HuH-7 (cell line): ENCODE measurements at places on chromosomes 4 and X.

GRCh38 chrX:112751076-112751475 is 71.3 kb upstream of the LHFPL1 start:
- DNase-seq = no peak

- DNase-seq = no peak
These were observed 15.2 kb downstream of the ATP8A1 start for GRCh38 chr4:42641656-42642055.

GRCh38 chrX:63884821-63885790 is 100.1 kb upstream of the ARHGEF9 start:
- no peak for DNase-seq

DNA sequence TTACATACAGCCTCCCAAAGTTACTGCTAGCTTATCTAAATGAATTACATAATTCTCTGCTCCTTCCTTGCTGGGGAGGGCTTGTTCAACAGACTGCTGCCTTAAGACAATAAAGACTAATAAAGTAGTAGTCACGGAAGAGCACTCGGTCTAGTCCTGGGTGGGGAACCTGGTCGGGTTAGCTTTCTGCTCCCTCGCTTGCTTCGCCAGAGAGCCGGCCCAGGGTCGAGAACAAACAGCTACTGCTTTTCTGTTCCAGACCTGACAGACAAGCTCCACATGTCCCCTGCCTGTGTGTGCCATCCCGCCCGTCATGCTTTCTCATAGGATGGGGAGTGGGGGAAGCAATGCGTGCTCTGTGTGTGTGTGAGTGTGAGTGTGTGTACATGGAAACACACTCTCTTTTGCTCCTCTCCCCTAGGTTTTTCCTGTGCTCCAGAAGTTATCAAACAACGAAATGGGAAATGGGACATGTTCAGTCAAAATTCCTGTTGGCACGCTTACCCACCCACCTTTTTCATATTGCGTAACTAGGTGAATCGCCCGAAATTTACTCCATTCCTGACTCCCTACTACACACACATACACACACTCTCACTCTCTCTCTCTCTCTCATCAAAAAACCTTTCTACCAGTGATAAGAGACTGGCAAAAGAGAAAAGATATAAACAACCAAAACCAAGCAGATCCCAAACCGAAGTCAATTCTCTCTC is 1.3 kb downstream of the NPY1R start:
- no peak for DNase-seq

- DNase-seq = no peak
These were observed 139.1 kb downstream of the KDR start for GRCh38 chr4:54986095-54986846.

- no peak for DNase-seq
These were observed 1.1 kb upstream of the ATOH1 start for GRCh38 chr4:93827272-93827947.

DNA sequence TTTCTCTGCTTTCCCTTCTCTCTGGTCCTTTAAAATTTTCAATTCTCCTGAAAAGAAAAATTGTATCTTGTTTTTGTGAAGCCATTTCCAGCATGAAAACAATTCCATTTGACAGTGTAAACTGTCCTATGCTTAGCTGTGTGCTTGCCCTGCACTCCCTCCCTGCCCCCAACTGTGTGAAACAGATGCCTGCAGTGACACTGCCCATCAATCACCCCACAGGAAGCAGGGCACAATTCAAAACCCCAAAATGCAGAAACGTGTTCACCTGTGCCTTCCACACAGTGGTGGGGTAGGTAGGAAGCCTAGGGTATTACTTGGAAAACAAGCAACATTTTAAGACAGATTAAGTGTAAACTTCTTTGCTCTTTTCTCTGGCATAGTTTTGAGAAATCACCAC is 6.2 kb upstream of the FHDC1 start:
- no peak for DNase-seq

DNA sequence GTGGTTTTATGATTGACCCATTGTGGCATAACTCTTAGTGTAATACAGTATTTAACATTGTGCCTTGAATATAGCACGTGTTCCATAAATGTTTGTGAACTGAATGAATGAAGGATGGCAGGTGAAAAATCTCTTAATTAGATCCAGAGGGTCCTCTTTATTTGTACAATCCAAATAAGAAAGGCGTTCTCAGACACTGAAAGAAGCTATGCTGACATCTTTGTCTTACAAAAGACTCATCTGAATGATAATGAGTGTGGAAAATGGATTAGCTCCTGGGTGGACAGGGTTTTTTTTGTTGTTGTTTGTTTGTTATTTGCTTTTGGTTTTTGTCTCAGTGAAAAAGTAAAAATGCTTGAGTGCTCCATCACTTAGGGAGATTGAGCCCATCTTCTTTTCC is 62.7 kb downstream of the NEUROG2 start:
- no peak for DNase-seq

DNA sequence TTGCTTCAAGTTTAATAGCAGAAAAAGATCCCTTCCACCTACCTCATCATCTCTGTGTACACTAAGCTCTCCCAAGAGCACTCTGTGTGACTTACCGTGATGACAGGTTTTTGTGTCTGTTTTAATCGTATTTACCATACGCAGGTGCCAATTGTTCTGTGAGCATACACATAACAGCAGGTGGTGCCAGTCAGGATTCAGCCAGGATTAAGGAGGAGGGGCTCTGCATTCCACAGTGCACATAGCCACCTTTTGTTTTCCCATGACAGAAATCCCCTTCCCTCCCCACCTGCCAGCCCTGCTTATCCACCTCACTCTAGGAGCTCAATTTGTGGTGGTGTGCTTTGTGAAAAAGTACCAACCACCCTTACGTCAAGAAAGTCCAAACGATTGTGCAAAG is 14.8 kb downstream of the ANK2 start:
- no peak for DNase-seq

GRCh38 chr4:19063662-19064061 is 1042.1 kb upstream of the LCORL start:
- no peak for DNase-seq

DNA sequence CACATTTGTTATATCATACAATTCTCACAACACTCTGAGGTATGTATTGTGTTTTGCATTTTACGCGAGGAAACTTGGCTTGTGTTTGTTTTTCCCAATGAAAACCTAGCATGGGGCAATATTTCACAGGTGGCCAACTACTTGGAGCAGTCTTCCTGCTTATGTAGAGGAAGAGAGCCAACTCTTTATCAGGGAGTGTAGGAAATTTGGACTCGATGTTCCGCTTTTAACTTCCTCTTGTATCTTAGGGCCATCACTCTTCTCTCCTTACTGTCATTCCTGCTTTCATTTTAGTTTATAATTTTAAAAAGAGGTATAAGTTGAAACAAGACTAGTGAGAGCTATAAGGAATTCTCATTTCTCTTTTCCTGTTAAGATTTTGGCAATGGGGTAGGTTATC is 107.7 kb upstream of the RPS6KA3 start:
- DNase-seq = no peak

DNA sequence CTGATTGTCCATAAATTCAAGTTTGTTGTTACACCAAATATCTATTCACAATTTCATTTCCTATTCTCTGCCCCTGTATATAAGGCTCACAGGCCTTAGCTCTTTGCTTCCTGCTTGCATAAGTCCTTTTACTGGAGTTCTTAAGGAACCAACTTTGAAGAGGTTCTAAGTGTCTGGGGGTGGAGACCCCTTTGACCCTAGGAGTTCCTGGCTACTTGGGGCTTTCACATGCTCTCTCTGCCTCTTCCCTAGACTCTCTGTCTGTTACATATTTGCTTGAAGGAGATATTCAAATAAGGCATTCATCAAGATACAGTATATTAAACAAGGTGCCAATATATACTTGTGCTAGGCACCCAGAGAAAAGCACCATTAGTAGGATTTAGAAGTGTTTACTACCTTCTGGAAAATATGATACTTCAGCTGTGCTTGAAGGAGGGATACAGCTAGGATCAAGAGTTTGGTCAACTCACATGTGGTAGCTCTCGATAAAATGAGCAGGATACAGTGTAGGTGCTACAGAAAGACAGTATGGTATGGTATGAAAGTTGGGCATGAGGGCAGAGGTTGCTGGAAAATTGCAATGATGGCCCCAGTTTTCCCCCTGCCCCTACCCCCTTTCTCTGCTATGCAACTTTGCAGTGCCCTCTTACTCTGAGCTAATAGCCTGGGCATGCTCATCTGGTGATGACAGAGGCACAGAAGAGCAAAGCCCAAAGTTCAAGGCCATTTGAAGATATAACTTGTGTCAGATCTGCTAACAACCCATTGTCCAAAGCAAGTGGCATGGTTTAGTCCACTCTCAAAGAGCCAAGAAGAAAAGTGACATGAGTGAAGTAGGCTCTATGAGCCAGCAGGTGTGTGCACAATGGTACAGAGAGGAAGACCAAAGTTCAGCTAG is 107.6 kb upstream of the CPEB2 start:
- no peak for DNase-seq

GRCh38 chrX:100939333-100939732 is 10.6 kb upstream of the XKRX start:
- no peak for DNase-seq

GRCh38 chrX:31499109-31499508 is 427.3 kb upstream of the FTHL17 start:
- DNase-seq = no peak

DNA sequence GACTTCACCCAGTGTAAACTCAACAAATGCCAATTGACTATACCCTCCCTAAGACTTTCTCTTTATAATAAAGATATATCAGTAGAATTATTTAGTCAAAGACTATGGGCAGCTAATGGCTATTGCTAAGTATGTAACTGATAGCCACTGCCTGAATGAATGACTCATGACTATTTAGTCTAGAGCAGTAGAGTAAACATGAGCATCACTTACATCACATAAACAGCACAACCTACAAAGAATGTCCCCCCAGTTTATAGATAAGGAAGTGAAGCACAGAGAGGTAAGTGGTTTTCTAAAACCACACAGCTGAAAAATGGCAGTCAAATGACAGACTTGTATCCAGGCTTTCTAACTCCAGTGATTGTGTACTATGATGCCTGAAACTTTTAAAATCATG is 507.0 kb downstream of the PPARGC1A start:
- no peak for DNase-seq

DNA sequence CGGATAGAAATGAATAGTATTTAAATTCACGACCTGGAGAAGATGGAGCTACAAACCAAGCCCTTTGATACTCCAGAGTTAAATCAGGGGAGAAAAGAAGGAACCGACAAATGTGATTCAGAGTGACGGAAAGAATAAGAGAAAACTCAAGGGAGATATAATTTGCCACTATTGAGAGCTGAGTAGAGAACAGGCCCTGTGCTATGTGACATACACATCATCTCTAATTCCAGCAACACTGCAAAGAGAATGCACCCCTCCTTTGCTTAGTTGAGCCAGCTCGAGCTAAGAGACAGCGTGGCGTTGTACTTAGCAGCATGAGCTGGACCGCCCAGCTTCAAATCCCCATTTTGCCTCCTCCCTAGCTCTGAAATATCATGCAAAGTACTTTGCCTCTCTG is 266.4 kb upstream of the TENM3 start:
- DNase-seq = no peak

- DNase-seq = no peak
These were observed 762.0 kb upstream of the MAGEB2 start for GRCh38 chrX:29453333-29453732.

GRCh38 chrX:1412551-1413161 is 20.7 kb upstream of the SLC25A6 start:
- DNase-seq = no peak

DNA sequence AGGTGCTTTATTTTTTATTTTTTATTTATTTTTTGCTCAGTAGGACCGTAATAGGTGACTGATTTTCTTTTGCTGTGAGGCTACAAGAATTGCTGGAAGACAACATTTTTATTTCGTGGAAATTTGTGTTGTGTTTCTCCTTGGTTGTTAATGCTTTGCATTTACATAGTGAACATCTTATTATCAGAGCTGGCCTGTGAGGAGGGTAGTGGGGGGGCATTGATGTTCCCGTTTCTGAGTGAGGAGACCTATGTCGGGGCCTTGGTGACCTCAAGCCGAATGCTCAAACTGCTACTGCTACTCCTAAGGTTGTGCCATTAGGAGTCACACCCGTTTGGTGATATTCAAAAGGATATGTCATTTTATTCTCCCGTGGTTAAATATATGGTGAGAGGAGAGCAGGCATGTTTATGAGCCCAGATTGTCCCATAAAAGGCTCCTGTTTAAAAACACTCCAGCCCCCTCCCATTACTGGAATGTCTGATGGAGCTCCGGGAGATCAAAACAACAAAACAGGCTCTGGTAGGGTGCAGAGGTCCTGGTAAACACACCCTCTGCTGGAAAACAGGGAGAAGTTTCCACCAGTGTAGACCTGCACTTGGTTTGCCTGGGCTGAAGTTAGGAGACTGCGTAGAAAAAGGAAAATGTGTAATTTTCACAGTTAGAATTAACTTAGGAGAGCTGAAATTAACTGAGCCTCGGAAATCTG is 5.6 kb downstream of the PDGFRA start:
- DNase-seq = no peak

GRCh38 chrX:55008571-55009358 is 8.6 kb downstream of the APEX2 start:
- DNase-seq = no peak

DNA sequence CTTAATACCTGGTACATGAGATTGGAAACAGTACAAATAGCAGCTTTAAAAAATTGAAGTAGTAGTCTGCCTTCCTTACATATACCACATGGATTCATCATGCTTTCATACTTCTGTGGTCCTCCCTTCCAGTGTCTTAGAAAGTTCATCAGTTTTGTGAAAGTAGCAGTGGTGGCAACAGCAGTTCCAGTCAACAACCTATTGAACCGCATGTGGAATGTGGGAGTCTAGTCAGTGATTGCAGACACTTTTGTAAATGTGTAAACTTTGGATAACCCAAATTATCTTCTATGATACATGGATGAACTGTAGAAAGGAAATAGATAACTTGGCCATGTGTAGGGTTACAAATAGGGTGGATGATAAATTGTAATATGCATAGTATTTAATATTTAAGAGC is 34.1 kb downstream of the FNIP2 start:
- DNase-seq = no peak

DNA sequence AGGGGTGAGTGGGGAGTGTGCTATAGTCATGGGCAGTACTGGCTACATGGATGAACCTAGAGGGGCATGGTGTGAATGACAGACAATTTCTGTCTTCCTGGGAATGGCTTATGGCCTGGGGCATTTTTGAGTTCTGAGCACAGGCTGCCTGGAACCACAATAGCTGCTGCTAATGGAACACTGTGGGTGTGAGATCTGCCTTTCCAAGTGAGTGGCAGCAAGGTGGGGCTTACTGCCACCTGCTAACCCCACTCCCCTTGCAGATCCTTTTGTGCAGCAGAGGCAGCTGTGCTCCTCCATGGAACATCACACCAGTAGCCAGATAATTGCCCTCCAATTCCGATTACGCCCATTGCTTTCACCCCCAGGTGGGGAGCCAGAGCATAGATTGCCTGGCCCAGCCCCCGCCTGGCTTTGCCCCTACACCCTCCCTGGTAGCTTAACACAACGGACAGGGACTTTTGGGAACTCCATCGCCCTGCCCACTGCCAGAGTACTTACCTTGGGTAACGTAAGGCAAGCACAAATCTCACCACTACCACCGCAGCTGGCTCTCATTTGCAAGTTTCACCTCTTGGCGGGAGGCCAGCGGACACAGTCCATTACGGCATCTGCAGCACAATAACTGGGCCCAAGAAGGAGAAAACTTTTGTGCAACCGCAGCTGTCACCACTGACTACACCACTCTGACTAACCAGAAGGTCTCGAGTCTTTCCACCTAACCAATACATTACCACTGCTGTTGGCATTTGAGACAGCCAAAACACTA is 421.2 kb upstream of the NWD2 start:
- DNase-seq = no peak
